ENCODE measurements at places on chromosomes 5 and 9.

DNA sequence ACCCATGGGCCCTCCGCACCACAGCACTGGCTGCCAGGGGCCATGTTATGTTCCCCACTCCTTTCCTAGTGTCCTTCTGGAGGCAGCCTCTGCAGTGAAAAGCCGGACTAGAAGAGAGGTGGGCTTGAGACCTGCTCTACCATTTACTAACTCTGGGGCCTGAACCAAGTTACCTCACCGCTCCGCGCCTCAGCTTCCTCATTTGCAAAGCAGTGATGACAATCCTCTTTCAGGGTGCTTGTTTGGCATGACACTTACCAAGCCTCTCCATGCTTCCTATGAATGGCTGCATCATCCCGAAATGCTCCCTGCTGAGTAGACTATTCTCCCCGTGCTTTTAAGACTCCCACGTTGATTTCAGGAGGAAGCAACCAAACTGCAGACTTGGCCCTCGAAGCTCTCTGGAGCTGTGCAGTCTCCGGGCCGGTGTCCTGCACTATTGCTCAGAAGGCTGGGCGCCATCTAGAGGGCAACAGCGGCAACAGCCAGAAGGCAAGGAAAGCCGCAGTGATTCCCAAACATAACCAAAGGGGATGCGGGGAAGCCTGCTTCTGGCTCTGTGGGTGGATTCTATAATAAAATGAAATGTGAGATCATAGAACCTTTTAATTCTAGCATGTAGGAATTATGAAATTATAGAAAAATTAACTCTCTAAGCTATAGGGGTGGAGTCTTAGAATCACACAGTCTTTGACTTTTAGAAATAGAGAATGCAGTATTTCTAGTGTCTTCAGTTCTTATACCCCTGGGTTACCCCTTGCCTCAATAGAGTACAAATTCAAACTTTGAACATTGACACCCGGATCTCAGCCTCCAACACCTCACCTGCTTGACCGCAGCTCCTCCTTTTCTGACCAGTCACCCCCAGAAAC, 599.8 kb upstream of the BRINP1 start:
- DNase-seq = peak; percentile 80

DNA sequence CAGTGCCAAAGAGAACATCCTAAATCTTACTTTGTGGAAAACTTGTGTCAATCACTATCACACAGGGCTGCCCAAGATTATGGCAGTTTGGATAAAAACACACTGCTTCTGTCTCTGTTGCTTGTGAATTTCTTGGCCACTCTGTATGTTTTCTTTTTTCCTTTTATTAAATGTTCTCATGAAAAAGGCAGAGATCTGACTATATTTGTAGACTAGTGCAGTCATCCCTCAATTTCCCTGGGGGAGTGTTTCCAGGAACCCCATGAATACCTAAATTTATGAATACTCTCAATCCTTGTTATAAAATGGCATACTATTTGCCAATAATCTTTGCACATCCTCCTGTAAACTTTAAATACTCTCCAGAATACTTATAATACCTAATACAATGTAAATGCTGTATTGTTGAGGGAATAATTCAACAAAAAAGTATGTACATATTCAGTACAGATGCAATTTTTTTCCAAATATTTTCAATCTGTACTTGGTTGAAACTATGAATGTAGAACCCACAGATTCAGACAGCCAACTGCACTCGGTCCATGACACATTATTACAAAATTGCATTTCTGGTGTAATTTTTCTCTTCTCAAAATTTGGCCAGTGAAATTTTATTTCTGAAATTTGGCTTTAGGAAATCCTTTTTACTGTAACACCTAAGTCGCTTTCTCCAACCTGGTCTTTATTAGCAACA, 391.9 kb upstream of the PRR16 start:
- no peak for DNase-seq

- DNase-seq = no peak
These were observed 168.0 kb downstream of the NXNL2 start for GRCh38 chr9:88702985-88703384.

DNA sequence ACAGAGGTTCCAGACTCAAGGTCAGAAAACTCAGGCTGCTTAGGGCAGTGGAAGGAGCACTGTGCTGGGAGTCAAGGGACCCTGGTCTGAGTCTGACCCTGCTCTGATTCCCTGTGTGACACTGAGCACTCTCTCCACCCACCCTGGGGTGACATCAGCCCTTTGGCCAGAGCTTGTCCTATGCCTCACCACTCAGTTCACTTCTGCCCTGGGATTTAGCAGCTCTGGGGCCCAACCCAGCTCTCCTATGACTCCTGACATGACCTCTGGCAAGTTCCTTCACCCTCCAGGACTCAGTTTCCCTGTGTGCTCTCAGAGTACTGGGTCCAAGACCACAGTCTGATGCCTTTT, 63.9 kb downstream of the FAM114A2 start:
- no peak for DNase-seq

DNA sequence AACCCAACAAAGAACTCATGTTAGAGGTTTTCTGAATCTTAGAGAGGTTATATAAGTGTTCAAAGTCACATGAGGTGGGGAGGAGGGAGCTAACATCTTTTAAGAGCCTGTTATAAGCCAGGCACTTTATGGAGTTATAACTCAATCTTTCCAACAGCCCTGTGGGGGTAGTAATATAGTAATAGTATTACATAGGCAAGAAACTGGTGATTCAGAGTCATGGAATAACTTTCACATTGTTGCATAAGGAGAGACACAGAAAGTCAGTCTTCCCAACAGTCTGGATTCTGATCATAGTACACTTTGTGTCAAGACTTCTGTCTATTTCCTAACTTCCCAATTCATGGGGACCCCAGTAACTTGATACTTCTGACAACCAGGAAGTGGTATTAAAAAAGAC, 89.2 kb downstream of the ACER2 start:
- DNase-seq = no peak

- no peak for DNase-seq
These were observed 35.3 kb upstream of the RNF20 start for GRCh38 chr9:101498323-101498722.

- DNase-seq = no peak
These were observed 237.2 kb downstream of the FBXL7 start for GRCh38 chr5:15737036-15737821.

DNA sequence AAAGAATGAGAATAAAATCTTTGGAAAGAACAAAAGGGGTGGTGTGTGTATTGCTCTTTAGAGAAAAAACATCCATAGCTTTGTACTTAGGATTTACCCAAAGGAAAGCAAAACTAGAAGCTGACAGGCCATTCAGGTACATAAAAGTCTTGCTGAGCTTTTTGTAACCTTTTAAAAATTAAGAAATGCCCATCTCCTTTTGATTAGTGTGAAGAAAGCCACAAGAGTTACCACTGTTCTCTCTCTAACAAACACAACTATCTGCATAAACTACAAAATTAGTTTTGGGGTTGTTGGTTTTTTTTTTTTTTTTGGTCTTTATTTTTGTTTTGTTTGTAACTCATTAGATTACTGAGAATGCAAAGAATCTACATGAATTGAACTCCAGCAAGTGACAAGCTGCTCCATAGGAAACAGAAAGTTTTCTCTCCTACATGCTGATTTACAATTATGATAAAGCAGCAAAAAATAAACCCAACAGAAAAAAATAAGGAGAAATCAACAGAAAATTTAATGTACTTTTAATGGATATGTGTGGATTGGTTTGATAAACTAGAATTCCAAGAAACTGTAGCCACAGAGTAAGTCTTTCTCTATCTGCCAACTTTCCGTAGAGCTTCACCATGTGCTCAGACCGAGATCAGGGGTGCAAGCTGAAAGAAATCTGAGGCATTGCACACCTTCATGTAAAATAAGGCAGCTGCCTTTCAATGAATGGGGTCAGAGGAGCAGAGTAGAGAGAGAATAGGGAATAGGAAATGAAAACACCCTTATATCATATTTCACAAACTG, 12.3 kb downstream of the BAAT start:
- peak; percentile 34 for DNase-seq

- no peak for DNase-seq
These were observed 121.1 kb upstream of the IL12B start for GRCh38 chr5:159451197-159452052.

- DNase-seq = no peak
These were observed 170.4 kb upstream of the TBCA start for GRCh38 chr5:77946381-77947040.

GRCh38 chr5:18305288-18305924, 671.1 kb downstream of the TAF11L14 start:
- DNase-seq = peak; percentile 62

- DNase-seq = no peak
These were observed 172.0 kb upstream of the TBC1D2 start for GRCh38 chr9:98427491-98427890.

GRCh38 chr9:110156902-110157301, 51.1 kb downstream of the C9orf152 start:
- DNase-seq = no peak

GRCh38 chr5:126031989-126032716, 391.1 kb upstream of the GRAMD2B start:
- DNase-seq = no peak

DNA sequence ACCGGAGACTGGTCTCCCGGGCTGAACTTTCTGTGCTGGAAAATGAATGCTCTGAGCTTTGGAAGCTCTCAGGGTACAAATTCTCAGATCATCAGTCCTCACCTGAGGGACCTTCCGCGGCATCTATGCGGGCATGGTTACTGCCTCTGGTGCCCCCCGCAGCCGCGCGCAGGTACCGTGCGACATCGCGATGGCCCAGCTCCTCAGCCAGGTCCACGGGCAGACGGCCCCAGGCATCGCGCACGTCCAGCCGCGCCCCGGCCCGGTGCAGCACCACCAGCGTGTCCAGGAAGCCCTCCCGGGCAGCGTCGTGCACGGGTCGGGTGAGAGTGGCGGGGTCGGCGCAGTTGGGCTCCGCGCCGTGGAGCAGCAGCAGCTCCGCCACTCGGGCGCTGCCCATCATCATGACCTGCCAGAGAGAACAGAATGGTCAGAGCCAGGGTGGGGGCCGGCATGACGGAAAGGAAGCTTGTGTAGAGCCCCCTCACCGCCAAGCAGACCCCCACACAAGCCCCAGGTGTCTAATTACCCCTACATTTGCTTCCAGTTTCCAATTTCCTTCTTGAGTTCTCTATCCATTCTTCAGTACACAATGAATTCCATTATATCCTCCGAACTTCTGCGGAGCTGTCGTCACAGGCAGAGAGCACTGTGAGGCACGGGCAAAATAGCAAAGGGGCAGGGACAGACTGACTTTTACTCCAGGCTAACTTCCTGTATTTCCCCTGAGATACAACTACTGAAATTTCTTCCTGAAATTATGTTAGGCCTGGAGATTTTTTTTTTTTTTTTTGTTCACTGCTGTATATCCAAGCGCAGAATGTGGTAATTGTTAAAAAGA, 23.2 kb downstream of the CDKN2A start:
- no peak for DNase-seq

DNA sequence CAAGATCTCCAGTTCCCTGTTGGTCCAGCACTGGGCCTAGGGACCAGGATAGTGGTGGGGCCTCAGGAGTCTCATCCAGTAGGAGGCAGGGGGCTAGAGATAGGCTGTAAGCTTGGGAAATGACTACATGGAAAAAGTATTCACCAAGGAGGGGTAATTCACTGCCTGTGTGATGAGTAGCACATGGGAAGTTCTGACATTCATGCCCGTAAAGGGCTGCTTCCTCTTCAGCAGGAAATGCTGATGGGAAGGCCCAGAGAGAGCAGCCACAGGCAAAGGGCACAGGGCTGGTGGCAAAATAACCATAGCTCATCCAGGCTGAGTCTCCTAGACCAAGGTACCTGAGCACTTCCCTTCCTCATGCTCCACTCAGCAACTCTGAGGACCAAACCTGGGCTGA, 23.1 kb upstream of the FRRS1L start:
- DNase-seq = no peak

GRCh38 chr9:132543960-132544359, 38.4 kb upstream of the BARHL1 start:
- DNase-seq = no peak

DNA sequence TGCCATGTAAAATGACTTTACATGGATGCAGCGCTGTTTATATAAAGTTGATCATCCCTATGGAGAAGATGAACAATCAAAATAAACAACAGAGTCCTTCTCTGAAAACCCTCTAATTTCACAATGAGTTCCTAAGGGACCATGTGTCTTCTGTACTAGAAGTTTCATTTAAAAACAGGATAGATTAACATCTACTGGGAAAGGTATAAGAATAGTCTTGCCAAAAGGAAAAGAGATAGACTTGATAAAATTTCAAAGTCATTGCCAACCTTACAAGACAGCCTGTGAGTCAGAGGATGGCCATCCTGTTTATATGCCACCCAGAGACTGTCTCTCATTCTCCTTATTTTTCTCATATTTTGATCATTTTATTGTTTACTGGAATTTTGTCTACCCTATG, 367.1 kb upstream of the PDE4D start:
- no peak for DNase-seq

GRCh38 chr5:155833287-155833686, 493.7 kb upstream of the SGCD start:
- no peak for DNase-seq

DNA sequence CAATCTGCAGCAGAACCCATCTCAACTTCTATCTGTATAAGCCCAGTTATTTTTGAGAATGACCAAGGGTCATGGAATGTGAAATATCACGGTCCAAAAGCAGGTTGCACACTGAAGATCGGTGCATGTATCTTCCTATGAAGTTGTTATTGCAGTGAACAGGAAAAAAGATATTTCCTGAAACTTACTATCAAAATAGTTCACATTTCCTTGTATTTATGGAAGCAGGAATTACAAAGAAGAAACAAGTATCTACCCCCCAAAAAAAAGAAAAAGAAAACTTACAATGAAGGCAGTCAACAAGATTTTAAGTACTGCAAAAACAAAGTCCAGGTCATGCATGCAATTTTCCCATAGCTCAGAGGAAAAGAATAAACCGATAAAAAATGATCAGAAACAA, 70.0 kb downstream of the MPDZ start:
- no peak for DNase-seq

DNA sequence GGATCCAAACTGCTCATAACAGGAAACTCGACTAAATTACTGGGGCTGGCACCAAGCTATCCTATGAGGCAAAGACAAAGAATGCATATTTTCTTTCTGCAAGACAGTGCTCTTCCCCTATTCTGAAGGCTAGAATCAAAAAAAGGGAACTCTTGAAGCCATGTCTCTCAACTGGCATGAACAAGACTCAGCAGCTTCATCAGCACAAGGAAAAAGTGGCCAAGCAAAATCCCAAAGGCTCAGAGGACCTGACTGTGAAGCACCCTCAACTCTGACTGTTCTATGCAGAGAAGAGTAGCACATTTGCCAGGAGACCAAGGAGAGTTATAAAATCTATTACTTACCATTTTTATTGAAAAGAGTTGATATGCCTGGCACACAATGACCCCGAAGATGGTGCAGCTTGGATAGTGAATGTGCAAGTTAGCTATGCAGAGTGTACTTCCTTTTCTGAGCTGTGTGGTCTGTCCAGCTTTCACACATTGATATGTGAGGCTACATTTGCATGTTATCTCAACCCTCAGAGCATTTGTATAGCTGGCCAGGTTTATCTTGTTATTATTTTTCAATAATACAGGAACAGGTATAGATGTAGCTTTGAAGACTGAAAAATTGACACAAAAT, 51.0 kb upstream of the FYB1 start:
- no peak for DNase-seq

DNA sequence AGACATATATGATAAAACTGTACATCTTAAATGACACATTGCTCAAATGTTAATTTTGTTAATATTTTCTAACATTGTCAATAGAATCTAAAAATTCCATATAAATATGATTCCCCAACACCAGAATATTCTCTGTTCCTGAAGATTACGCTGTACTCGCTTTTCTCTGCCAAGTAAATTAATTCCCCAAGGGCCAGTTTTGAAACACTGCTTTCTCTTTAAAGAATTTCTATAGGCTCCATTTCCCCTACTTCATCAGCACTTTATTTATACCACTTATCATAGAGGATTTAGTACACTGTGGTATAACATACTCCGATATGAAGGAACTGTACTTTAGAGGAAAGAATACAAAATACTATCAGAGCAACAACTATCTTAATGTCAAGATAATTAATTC, 101.4 kb upstream of the ACOT12 start:
- no peak for DNase-seq
